ENCODE measurements at places on chromosomes 1 and 21.

DNA sequence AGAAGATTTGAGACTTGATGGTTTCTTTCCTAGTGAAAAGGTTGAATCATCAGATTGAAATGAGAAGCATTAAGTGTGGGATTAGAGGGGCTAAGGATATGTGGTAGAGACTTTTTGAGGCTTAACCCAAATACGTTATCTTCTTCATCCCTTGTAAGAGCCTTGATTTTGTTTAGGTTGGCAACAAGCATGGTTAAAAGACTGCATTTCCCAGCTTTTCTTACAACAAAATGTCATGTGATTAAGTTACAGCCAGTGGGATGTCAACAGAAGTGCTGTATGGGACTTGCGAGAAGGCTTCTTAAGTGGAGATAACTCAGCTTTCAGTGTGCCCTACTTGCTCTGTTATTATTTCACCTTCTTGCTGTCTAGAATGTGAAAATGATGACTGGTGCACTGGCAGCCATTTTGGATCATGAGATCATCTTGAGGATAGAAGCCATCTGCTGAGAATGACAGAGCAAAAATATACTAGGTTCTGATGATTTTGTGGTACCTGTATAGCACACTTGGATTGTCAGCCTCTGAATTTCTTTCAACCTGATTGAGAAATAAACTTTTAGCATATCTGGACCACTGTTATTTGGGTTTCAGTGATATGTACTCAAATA, 41.3 kb upstream of the GNG12 start:
- no peak for DNase-seq

DNA sequence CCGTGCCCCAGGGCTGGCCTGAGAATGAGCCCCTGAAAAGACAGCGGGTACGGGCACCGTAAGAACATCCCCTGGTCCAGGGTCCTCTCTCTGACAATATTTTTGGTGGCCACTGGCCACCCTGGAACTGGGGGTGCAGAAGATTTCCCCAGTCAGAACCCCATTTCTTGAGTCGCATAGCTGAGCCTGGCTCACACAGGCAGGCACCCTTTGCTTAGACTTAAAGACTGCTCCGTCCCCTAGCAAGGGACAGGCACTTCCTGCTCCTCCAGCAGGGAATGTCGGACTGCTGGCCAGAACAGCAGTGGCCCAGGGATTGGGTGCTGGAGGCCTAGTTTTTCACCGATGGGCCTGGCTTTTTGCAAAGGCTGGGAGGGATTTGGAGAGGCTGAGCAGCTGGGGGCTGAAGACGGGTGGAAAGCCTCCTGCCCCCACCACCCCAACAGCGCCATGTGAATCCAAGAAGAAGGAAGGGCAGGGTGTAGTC, 4.3 kb downstream of the OLIG2 start:
- DNase-seq, result no peak

DNA sequence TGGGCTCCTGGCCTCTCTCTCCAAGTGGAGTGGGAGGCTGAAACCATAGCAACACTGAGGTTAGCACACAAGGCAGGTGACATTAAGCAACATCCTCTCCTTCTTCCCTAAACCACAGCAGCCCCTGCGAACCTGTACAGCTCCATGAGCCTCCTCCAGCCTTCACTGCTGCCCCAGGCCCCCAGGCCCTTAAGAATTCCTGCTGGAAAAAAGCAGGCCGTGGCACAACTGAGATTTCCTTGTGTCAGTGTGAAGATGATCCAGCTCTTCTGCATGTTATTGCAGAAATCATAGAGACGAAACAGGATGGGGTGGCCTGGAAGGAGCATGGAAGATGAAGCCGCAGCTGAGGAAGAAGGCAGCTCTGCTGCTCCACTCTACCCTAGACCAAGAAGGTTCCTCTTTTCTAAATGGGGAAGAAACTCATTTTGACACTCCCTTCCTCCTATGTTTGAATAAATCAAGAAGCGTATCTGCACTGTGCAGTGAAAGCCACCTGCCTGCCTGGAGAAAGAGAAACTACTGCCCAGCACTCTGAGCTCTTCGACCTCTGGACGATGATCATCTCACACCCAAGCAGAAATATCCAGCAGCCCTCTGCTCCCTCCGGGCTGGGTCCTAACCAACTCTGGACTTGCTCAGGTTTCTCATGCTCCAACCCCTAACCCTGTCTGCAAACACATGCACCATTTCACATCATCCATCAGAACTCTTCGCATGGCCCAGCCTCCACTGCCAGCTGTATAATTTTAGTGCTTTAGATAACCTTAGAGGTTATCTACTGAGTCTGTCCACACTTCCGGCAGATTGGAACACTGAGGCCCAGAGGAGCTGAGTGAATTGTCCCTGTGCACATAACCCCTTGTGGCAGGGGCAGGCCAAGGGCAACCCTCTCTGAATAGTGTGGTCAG, 20.7 kb downstream of the SH3BP5L start:
- DNase-seq, result no peak

DNA sequence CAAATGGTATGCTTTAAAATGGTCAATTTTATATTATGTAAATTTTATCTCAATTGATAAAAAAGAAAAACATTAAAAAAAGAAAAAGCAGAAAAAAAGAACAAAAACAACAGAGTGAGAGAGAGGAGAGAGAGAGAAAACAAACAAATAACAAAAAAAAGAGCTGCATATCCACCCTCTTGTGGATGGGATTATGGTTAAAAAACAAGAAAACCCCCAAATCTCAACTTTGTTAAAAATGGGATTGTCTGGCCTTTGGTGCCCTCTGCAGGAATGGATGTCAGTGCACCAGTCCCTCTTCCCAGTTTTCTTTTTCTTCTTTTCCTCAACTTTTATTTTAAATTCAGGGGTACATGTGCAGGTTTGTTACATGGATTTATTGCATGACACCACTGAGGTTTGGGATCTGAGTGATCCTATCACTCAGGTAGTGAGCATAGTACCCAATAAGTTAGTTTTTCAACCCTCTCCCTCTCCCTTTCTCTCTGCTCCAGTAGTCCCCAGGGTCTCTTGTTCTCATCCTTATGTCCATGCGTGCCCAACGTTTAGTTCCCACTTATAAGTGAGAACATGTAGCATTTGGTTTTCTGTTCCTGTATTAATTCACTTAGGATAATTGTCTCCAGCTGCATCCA, 28.1 kb downstream of the RNF187 start:
- DNase-seq, result no peak

- no peak for DNase-seq
Observed at GRCh38 chr1:172812118-172812517, 153.2 kb downstream of the FASLG start.

- DNase-seq, result no peak
Observed at GRCh38 chr1:52674497-52675384, 23.4 kb downstream of the COA7 start.

- no peak for DNase-seq
Observed at GRCh38 chr1:3271866-3272265, 182.6 kb upstream of the ARHGEF16 start.

DNA sequence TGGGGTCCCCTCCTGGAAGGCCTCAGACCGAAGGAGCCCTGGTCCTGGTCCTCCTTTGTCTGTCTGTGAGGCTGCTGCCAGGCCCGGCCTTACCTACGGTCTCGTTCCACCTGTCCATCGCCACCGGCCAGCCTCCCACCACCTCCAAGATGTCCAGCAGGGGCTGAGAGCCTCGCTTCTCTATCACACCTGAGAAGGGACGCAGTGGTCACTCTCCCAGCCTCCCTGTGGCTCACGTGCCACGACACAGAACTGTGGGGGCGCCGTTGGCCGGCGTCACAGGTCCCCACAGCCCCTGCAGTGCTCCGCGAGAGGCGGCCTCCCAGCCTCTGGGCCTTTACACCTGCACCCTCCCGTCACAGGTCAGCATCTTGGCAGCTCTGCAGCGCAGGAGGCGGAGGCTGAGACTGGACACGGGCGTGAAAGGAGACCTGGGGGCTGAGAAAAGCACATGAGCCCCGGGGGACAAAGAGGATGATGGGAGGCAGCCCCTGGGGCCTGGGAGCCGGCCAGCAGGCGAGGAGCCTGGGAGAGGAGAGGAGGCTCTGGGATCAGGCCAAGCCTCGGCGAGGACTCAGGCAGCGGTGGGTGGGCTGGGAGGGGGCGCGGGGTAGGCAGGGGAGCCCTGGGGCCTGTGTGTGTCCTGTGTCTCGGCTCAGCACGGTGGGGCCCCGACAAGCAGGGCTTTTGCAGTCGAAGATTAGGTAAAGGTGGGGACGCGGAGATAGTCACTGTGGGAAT, 20.5 kb downstream of the PRXL2B start:
- DNase-seq, result no peak

GRCh38 chr1:22500471-22500870, 48.8 kb downstream of the ZBTB40 start:
- DNase-seq, result no peak

- no peak for DNase-seq
Observed at GRCh38 chr1:151326619-151327222, 495 bp downstream of the PI4KB start.

GRCh38 chr21:43703035-43703880, 15.7 kb upstream of the PDXK start:
- no peak for DNase-seq

GRCh38 chr1:60402816-60403215, 329.2 kb upstream of the C1orf87 start:
- no peak for DNase-seq
